NCI-H524 (cell line): ENCODE measurements at places on chromosomes 3 and 15.

- DNase-seq, result no peak
Measured at GRCh38 chr15:66827039-66827697, 125.1 kb downstream of the SMAD6 start.

- no peak for DNase-seq
Measured at GRCh38 chr15:95134431-95135110, 903.2 kb downstream of the MCTP2 start.

DNA sequence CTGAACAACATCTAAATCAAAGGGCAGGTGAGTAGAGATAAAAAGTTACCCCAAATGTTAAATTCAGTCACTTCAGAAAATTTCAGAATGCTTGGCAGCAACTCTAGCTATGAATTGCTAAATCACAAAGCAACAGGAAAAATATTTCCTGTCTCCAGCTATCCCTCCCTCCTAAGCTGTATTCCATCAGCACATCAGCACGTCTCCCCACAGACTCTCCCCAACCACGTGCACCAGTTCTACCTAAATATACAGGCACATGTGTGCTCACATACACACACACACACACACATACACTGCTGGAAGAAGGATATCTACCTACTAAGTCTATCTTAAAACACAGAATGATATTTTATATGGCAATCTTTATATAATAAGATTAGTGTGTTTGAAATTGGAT is 177.1 kb upstream of the ARHGEF26 start:
- no peak for DNase-seq

- no peak for DNase-seq
Measured at GRCh38 chr15:92035961-92036360, 182.5 kb downstream of the SLCO3A1 start.

- no peak for DNase-seq
Measured at GRCh38 chr3:195715134-195715533, 5.6 kb upstream of the MUC20 start.

DNA sequence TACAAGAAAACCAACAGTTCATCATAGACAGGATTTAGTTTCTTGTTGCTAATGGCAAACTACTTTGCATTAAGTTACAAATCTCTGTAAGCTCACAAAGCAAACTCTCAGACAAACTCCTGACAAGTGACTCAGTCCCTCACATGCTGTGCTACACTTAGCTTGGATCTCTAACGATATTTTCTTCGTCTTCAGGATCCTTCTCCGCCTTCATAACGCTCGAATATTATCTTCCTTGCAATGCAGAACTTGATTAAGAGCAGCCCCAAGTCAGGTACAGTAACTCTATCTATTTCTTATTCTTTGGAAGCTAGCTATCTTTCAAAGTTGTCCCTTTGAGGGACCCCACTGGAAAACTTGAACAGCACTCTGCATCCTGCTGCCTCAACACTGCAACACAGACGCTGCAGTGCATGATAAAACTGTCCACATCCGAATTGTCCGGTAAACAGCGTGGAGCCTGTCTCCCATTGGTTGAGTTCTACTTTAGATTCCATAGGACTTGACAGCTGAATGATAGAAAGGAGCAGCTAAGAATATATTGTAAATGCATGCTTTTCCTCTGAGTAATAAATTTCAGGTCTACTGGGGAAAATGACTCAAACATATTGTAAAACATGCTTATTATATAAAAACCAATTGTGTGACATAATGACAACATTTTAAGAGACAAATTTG is 61.3 kb downstream of the UACA start:
- no peak for DNase-seq

- no peak for DNase-seq
Measured at GRCh38 chr3:45551214-45552010, 43.1 kb upstream of the LIMD1 start.

- no peak for DNase-seq
Measured at GRCh38 chr3:113113361-113113760, 98.0 kb upstream of the BOC start.

GRCh38 chr3:10467904-10468612 is 37.3 kb downstream of the ATP2B2 start:
- DNase-seq, result peak; percentile 64

GRCh38 chr15:87293031-87293430 is 963.5 kb downstream of the NTRK3 start:
- no peak for DNase-seq

DNA sequence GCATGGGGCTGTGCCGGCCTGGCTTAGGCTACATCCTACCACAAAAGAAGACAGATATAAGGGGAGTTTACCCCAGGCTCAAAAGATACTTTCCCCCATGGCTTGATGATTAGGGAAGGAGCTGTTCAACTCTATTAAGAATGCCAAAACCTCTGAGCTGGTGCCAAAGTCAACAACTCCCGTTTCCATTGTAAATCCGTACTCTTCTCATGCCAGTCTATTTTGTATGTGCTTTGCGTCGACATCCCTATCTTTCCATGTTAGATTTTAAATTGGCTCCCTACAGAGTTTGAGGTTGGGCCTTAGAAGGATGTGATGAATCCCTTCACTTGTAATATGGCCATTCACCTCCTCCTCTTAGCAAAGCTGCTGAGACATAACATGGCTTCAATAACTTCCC is 46.9 kb downstream of the RLBP1 start:
- no peak for DNase-seq

- no peak for DNase-seq
Measured at GRCh38 chr3:14750650-14751049, 68.1 kb upstream of the FGD5 start.

DNA sequence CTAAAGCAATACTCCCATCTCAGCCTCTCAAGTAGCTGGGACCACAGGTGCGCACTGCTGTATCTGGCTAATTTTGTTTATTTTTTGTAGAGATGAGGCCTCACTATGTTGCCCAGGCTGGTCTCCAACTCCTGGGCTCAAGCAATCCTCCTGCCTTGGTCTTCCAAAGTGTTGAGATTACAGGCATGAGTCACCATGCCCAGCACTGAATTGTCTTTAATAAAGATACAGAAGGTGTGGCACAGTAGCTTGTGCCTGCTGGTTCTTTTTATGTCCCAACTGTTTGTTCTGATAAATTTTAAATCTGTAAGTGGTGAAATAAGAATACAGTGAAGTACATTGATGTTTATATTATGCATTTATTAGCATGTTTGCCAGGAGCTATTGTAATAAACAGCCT is 20.6 kb upstream of the TRAK1 start:
- no peak for DNase-seq

DNA sequence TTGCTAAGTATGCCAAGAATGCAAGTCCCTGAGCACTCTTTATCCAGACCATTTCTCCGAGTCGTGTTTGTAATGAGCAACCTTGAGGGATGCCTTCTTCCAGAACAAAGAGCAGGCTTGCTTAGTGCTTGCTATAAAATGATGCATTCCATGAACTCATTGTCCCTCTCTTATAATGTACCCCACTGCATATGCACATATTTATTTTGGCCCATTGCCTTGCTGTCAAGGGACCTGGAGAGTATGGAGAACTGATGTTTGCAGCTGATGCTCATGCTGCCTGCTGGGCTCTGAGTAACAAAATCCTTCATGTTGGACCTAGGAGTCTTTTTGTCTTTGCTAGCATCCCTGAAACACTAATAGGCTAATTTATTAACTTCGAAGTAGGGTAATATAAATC is 97.8 kb upstream of the AADACL2 start:
- DNase-seq, result no peak

GRCh38 chr3:191369616-191370010 is 39.3 kb upstream of the UTS2B start:
- no peak for DNase-seq

GRCh38 chr15:59556380-59556779 is 55.2 kb upstream of the GCNT3 start:
- DNase-seq, result no peak

GRCh38 chr3:38029400-38030125 is at the start of gene PLCD1:
PLCD1 (minus strand) TSS chr3:38029642; CDS start chr3:38029539, 103 bp downstream.
- DNase-seq, result no peak

DNA sequence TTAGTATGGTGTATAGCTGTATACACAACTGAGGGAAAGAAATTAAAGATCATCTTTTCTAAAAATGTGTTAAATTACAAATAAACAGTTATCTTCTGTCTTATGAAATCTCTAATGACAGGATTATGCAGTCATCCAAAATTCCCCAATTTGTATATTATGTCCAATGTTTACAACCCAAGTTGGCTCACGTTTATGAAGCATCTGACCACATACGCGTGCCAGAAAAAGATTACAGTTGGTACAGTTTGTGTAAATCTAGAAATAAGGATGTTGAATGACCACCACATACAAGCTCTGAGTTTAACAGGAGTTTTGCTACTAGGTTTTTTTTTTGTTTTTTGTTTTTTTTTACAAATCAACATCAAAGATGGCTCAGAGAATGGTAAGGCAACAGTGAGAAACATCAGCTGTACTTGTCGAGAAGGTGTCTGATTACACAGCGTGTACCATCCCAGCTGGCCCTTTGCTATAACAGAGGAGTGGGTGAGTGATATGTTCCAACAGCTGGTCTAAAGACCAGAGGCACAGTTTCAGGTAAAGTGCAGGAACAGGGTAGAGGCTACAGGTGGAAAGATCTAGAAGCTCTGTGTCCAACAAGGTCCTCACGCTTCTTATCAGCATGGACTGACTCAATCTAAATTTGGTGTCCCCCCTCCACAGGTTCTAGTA is 47.1 kb downstream of the USF3 start:
- peak; percentile 29 for DNase-seq

DNA sequence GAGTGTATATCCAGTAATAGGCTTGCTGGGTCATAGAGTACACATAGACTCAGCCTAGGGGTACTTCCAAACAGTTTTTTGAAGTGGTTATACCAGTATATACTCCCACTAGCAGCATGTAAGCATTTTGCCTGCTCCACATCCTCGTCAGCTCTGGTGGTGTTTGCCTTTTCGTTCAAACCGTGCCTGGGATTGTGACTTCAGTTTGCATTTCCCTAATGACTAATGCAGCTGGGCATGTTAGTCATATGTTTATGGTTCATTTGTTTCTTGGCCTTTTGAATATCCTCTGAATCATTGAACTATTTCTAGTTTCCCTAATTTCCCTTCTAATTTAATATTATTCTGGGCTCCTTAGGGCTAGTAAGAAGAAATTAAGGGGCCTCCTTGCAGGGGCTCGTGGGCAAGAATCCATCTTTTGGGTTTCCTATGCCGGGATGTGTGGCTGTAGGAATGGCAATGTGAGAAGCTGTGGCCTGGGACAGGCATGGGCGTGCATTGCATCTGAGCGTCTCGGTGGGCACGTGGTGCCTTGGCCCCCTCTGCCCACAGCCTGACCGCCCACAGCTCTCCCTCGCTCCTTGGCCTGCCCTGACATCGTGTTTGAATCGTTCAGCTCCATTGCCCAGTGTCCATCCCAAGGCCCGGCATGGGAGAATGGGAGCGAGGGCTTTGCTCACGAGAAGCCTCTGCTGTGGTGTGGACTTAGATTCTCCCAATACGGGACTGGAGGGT is 26.4 kb downstream of the FAH start:
- no peak for DNase-seq

DNA sequence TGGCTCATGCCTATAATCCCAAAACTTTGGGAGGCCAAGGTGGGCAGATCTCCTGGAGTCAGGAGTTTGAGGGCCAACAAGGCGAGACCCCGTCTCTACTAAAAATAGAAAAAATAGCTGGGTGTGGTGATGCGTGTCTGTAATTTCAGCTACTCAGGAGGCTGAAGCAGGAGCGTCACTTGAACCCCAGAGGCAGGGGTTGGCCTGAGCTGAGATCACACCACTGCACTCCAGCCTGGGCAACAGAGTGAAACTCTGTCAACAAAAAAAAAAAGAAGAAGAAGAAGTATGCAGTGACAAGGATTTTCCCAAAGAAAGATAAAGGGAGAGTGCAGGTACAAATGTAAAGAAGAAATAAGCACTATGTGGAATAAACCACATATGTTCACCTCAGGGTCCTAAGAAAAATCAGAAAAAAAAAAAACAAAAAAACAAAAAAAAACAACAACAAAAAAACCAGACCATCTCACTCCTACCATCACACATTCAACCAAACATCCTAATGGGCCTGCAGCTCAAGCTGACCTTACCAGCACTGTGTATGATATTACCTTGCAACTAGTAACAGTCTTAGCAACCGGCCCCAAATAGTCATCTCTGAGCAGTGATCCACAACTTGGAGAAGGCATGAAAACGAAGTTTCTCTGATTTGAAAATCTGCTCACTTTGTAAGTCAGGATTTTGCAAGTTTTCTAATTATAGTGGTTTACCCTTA is 296.7 kb upstream of the PROK2 start:
- no peak for DNase-seq

- no peak for DNase-seq
Measured at GRCh38 chr3:178156301-178156700, 379.9 kb upstream of the KCNMB2 start.

DNA sequence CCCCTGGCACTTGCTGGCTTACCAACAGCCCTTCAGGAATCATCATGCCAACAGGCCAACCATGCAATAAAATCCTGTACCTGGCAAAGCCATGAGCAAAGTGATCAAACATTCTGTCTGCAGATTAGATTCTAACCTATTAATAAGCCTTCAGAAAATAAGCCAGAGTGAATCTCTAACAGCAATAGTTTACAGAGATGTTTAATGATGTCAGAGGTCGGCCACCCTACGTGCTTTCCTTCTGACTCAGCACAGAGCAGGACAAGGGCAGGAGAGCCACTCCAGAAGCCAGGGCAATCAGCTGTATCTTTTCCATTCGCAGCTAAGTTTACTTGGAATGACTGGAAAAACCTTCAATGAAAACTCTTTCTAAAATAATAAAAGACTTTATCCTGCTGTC is 13.1 kb downstream of the COL8A1 start:
- no peak for DNase-seq

- no peak for DNase-seq
Measured at GRCh38 chr15:98444138-98444537, 204.2 kb upstream of the IGF1R start.

DNA sequence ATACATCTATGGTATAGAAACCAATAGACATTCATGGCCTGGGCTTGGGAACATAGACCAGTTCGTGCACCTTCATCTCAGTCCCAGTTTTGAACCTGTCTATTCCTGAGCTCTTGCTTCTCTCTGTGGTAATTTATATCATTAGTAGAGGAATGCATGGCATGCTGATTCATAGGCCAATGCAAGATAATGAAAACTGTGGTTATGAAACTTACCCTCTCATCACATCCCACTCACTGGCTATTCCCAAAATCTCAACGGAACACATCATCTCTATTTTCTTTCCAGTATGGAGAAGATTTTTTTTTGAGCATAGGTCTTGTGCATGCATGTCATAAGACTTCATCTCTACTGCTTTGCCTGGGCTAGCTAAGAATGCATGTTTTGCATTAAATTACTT is 18.7 kb upstream of the P2RY12 start:
- DNase-seq, result no peak

- DNase-seq, result no peak
Measured at GRCh38 chr3:171284308-171285075, 175.7 kb downstream of the TNIK start.

- no peak for DNase-seq
Measured at GRCh38 chr15:48696627-48697312, 51.3 kb upstream of the FBN1 start.

GRCh38 chr3:9914011-9914410 is 2.9 kb upstream of the IL17RC start:
- DNase-seq, result no peak

DNA sequence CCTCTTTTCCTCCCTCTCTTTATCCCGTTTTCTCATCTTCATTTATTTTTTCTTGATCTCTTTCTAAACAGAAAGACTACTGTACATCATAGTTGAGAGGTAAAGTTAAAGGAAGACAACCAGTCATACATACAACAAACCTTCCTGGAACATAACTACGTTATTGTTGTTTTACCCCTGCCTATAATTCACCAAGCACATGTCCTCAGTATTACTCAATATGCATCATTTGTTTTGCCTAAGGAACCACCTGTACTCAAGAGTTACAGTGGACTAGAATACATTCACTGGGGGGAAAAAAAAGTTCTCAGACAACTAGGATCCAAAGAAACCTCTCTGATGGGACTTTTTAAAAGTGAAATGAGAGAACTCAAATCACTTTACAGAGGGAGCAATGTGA is 344.7 kb upstream of the RBMS3 start:
- no peak for DNase-seq
